ENCODE measurements at places on chromosomes 7 and 10.

- no peak for DNase-seq
Measured at GRCh38 chr10:86447432-86447831, 74.2 kb downstream of the WAPL start.

GRCh38 chr7:54812756-54813322, 53.8 kb upstream of the SEC61G start:
- no peak for DNase-seq

GRCh38 chr7:113606325-113606724, 312.5 kb downstream of the PPP1R3A start:
- no peak for DNase-seq

DNA sequence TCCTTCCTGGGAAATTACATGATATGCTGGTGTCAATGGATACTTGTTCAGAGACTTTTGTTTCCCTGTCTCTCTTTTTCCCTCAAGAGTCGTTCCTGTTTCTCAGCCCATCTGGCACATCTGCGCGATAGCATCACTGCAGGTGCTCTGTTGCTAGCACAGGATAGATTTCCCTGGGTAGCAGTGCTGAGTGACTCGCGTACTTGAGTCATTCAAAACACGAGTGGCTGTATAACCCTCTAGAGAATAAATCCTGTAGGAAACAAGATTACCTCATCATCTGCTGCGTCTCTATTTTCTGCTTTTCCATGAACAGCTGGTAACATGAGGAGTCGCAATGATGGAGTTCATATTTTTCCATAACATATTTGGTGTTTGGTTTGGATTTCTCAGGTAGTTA, 452.0 kb upstream of the FZD8 start:
- no peak for DNase-seq

DNA sequence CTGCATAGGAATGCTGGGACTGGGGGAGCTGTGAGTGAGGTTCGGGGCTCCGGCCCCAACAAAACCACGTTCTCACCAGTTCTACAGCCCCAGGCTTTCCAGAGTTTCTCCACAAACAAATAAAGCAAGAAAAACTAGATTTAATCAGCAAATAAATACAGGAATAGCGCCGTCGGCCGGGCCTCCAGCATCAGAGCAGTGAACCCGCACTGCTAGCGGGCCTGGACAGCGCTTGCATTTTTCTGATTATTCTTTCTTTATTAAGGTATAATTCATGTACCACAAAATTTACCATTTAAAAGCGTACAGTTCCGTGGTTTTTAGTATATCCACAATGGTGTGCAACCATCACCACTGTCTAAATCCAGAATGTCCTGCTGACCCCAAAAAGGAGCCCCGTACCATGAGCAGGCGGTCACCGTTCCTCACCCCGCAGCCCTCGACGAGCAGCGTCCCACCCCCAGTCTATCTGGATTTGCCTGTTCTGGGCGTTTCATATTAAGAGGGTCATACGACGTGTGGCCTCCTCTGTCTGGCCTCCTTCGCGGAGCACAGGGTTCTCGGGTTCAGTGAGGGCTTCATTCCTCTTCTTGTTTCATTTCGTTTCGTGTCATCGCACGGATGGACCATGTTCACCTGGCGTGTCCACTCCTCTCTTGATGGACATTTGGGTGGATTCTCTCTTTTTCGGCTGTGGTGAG, 35.5 kb upstream of the FOXL3 start:
- no peak for DNase-seq

- DNase-seq: no peak
Measured at GRCh38 chr7:158310924-158311666, 276.5 kb downstream of the PTPRN2 start.

GRCh38 chr7:92833024-92833765, 3.2 kb downstream of the CDK6 start:
- DNase-seq: peak; percentile 81

- DNase-seq: no peak
Measured at GRCh38 chr7:95180-95862, 97.0 kb upstream of the FAM20C start.

GRCh38 chr10:58948303-58948702, 228.1 kb upstream of the PHYHIPL start:
- DNase-seq: no peak

DNA sequence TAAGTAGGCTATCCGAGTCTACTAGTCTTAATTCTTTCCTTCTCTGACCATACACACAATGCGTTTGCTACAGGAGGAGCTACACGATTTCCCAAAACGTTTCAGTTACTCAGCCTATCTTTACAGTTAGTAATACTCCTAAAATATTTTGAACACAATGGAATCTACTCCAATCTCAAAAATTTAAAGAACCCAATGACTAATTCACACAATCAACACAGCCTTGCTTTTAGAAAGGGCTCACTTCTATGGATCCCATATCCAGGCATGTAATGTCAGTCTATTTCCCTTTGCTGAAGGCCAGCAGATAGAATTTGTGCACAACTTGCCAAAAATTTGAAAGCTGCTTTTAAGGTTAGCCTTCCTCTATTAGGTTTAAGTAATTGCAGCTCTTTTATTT, 107.2 kb downstream of the VPS41 start:
- no peak for DNase-seq

All from NCI-H460 (cell line).